ENCODE measurements at places on chromosomes 3 and 15.
A peak's percentile ranks its signal among the peaks of the same experiment; 100 is the strongest.

- DNase-seq, result peak; percentile 48
These were observed 15.7 kb downstream of the KIF9 start for GRCh38 chr3:47266709-47267489.

DNA sequence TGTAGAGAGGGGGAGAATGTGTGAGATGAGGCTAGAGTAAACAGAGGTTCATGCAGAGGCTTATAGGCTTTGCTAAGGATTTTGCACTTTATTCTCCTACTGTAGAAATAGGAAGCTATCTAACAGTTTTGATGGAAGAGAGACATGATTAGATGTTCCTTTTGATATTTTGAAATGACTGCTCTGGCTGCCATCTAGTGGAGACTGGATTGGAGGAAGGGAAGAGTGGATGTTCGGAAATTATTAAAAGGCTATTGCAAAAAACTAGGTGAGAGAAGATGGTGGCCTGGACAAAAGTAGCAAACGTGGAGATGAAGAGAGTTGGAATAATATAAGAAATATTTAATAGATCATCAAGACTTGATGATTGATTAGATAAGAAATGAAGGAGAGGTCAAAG, 42.2 kb downstream of the SYN2 start:
- no peak for DNase-seq

GRCh38 chr3:64265646-64266045, 40.4 kb upstream of the PRICKLE2 start:
- no peak for DNase-seq

- no peak for DNase-seq
These were observed 107.8 kb downstream of the ADAM10 start for GRCh38 chr15:58641660-58642059.

- peak; percentile 72 for DNase-seq
These were observed 60.4 kb downstream of the PLAAT1 start for GRCh38 chr3:193301433-193301832.

DNA sequence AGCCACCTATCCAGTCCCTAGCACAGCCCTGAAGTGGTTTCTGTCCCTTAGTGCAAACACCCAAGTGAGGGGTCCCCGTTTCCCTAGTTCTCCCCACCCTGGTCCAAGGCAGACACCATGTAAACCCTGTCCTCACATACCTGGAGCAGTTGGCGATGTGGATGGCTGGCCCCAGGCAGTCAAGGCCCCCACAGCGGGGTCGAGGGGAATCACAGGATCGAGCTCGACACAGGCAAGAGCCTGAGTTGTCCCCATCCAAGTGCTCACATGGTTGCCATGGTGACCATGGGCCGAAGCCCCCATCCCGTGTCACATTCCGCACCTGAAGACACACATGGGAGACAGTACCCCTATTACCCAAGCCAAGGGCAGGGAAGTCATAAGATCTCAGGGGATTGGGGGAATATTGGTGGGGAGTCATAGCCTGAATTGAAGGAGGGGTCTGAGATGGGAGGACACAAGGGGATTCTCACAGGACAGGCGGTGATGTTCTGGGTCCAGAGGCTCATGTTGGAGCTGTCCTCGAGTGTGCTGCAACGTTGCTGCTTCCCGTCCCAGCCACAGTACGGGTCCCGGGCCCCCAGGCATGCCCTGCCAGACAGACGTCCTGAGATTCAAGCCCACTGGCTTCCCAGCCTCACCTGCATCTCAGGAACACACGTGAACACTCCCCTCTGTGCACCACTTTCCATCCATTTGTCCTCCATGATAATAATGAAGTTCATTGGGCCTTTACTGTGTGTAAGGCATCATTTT, 112.1 kb downstream of the SEMA5B start:
- DNase-seq, result no peak

- DNase-seq, result peak; percentile 80
These were observed 309.8 kb downstream of the GBE1 start for GRCh38 chr3:81451611-81452010.

- no peak for DNase-seq
These were observed 17.9 kb upstream of the CDCP1 start for GRCh38 chr3:45164056-45164455.

- DNase-seq, result no peak
These were observed 191.8 kb downstream of the SEMA6D start for GRCh38 chr15:47908950-47909670.

DNA sequence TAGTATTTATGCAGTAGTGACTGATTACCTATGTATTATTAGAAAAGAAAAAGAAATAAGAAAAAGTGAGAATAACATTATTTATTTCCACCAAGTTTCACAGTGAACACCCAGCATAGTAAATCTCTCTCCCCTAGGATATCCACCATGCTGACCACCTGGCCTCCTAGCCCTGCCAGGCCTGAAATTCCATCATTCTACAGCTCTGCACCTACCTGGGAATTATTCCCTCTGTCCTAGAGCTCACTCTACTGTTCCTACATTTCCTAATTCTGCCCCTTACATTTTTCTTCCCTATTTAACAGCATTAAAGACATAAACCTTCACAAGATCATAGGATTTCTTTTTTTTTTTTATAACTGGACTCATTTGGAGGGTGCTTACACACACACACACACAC, 525.3 kb upstream of the PPP2R3A start:
- DNase-seq, result no peak

DNA sequence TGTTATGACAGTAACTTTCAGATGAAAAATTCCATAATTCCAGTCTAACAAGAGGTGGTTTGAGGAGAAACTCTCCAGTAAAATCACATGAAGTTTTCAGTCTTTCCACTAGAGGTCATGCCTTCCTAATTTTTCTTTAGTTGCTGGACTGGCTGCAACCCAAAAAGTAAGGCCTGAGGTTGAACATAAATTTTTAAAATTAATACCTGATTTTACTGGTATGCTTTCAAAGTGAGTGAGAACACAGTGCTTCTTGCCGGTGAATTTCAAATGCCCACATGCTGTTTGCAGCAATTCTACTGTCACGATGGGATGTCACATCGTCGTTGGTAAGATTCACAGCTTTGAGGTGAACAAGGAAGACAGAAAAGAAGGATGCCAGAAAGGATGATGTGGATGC, 89.0 kb upstream of the FGF12 start:
- DNase-seq, result no peak

Data from NCI-H226 (cell line).